ENCODE measurements at places on chromosomes 13 and 19.

- no peak for DNase-seq
Observed at GRCh38 chr19:51181377-51181912, 39.3 kb downstream of the SIGLEC7 start.

- no peak for DNase-seq
Observed at GRCh38 chr13:51585696-51586095, 1.4 kb downstream of the WDFY2 start.

GRCh38 chr19:47362321-47362720 is 13.2 kb downstream of the DHX34 start:
- no peak for DNase-seq

DNA sequence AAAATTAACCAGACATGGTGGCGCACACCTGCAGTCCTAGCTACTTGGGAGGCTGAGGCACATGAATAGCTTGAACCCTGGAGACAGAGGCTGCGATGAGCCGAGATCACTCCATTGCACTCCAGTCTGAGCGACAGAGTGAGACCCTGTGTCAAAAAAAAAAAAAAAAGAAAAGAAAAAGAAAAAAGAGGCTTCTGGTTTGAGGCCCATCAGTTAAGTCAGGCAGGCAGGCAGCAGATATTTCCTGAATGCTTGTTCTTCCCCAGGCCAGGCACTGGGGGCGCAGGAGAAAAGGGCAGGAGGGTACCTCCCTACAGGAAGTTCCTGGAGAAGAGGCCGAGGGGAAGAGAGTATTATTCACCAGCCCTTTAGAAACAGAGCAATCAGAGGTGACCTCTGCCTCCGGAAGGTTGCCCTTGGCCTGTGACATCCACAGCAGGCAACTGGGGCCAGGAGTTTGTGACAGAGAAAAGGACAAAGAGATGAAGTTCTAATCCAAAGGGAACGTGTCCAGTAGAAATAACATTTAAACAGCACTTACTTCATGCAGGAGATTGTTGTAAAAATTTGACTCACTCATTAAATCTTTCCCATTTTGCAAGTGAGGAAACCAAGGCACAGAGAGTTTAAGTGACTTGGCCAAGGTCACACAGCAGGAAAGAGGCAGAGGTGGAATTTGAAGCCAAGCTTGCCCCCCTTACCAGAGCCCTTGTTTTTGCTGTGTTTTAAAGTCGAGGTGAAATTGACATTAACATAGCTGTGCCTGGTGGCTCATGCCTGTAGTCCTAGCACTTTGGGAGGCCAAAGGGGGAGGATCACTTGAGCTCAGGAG is 4.3 kb upstream of the RLN3 start:
- no peak for DNase-seq

DNA sequence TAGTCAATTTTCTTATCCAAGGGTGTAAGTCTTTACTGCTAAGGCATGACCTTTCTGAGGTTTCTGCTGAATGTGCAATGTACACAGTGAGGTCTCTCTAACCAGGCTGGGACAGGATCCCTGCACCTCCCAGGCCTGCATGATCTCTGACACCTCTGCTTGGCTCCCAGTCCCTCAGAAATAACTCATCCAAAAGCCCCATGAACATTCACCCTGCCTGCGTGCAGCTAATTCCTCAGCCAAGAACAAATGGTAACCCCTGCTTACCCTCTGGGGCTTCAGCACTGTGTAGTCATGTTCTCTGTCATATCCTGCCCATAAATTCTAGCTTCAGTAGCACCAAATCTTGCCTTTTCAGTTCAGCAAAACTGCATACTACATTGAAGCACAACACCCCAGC is 1146.3 kb upstream of the MIR17HG start:
- DNase-seq = no peak

- DNase-seq = no peak
Observed at GRCh38 chr13:112710855-112711527, 21.2 kb downstream of the ATP11A start.

- no peak for DNase-seq
Observed at GRCh38 chr13:93361703-93362102, 135.1 kb downstream of the GPC6 start.

- peak; percentile 14 for DNase-seq
Observed at GRCh38 chr19:56350416-56351045, 35.9 kb upstream of the ZSCAN5A start.

GRCh38 chr13:23443110-23443509 is 9.6 kb upstream of the SACS start:
- no peak for DNase-seq

DNA sequence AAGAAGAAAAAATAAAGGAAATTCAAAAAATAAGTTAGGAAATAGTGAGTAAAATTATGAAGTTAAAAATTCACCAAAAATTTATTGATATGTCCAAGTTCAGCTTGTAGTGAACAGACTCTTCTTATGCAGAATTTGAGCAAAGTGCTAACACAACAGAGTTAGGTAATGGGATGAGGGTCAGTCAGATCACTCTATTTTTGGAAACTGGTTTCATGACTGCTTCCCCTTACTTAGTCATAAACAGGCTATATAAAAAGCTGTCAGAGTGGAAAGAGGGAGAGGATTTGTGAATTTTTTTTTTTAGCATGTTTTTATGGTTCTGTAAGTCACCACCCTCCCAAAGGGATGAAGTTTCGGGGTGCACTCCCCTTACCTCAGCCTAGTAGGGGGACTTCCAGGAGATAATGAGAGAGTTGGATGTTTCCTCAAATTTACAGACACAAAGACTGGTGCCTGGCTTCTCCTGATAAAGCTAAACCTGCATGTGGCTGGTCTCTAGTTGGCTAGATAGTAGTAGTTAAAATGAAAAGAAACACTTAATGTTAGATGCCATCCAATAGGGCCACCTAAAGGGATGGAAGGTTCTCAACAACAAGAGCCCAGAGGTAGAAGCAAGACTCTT is 4.5 kb downstream of the CPB2 start:
- DNase-seq = no peak

DNA sequence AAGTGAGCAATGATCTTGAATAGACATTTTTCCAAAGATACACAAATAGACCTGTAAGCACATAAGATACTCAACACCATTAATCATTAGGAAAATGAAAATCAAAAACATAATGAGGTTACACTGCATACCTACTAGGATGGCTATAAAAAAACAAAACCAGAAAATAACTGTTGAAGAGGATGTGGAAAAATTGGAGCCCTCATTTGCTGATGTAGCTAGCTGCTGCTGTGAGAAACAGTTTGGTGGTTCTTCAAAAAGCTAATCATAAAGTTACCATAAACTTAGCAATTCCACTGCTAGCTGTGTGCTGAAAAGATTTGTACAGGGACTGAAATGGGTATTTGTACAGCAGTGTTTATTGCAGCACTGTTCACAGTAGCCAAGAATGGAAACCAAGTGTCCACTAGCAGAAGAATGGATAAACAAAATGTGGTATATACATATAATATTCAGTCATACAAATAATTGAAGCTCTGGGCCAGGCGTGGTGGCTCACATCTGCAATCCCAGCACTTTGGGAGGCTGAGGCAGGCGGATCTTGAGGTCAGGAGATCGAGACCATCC is 46.2 kb downstream of the PDS5B start:
- DNase-seq = no peak

GRCh38 chr19:58558066-58558622 is at the start of gene UBE2M:
Gene UBE2M (minus strand): TSS chr19:58558611. CDS start chr19:58558381, 230 bp downstream.
- peak; percentile 38 for DNase-seq

GRCh38 chr13:23598369-23598768 is 28.2 kb downstream of the TNFRSF19 start:
- DNase-seq = no peak

GRCh38 chr19:48635263-48635965 is 1.8 kb downstream of the DBP start:
- peak; percentile 63 for DNase-seq

DNA sequence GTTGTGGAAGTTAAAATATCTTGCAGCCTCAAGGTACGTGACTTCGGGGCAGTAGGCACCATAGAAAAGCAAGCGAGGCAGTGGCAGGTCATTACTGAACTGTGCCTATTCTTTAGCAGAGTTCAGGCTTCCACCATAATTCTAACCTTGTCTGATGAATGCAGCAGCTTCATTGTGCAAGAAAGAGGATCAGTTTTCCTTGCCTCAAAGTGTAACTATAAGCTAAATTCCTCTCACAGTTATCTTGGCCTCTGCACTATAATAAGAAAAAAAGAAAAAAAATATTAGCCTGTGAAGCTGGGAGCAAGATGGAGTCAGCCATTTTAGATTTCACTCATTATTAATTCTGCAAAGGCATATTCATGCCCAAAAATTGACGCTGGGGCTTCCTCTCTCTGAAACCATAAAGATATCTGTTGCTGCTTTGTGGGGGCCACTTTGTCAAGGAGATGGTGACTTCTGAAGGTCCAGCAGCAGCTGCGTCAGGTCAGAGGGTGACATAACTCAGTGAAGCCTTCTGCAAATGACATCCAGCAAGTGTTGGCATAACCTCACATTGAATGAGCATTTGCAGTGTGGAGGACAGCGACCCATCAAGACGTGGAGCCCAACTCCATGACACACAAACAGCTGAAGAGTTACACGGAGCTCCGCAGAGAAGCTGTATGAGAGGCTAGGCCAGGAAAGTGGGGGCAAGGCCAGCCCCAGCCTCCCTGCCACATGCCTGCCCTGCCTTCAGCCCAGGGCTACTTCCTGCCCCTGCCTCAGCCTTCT is 23.1 kb upstream of the SACS start:
- DNase-seq = no peak

GRCh38 chr19:1205114-1206099 is at the start of gene STK11:
Gene STK11 (plus strand): TSS chr19:1205778. CDS start chr19:1206914, 1,136 bp downstream.
- peak; percentile 99 for DNase-seq

GRCh38 chr13:47147812-47148119 is 250.9 kb upstream of the HTR2A start:
- DNase-seq = no peak

DNA sequence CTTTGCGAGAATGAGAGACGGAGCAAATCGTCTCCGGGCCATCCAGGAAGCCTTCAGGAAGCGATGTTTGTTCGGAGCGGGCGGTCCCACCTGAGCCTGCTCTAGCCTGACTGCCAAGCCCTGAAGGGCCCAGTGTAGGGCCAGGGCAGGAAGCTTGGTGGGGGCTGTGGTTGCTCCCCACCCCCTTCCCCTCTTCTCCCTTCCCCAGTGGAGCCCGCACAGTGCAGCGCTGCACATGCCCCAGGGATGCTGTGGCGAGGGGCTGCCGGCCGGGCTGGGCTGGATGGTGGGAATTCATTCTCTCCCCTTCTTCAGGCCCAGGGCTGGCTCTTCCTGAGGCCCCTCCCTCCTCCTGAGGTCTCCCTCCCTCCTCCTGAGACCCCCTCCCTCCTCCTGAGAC is 7.1 kb upstream of the GRTP1 start:
- no peak for DNase-seq

- no peak for DNase-seq
Observed at GRCh38 chr19:17227798-17228367, 1.9 kb downstream of the OCEL1 start.

GRCh38 chr19:1295169-1296012 is 9.7 kb downstream of the EFNA2 start:
- DNase-seq = no peak

DNA sequence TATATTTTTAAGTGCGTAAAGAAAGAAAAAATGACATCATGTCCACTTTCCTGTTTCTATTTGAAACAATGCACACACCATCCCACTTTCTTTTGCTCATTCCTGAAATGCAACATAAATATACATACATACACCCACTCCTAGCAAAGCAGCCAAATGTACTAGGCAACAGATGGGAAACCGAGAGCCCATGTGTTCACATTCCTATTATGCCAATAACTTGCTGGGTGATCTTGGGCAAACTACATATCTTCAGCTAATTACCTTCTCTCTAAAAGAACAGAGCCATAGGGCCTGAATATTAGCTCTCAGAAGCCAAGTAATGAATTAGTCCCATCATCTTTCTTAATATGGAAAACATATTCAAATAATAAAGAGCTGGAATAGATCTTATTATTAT is 610.6 kb upstream of the ATXN8OS start:
- DNase-seq = no peak

DNA sequence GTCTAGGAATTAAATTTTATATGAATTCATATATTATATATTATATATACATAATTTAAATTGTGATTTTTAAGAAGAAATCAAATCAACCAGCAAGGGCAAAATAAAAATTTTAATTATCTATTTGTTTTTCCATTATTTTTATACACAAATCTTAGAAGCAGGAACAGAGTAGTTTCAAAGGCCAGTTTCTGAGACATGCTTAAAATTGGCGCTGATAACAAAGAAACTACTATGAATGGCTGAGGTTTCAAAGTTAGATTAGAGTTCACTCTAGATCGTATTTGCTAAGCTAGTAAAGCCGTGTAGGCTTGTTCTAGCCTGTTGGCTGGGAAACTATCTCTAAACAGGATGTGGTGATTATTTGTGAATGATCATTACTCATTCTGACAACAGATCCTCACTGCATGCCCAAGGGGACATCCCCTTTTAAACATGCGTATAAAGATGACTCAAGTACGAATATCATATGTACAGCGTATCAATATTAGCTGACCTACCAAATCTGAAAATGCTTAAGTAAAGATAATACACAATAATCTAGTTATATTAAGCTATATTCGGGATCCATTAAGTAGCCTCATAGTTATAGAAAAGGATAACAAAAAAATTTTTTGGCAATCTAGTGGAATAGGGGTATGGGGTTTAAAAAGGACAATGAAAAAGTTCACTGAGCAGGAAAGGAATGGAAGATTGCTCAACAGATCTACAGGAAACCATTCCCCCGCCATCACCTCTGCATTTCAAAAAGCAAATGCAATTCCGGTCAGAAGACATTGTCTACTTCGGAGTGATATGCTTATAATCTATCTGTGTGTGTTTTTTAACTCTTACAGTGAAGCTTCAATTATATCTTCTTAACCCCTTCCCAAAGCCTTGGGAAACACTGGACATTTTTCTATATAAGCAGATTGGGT is 150.1 kb downstream of the SHISA2 start:
- no peak for DNase-seq

DNA sequence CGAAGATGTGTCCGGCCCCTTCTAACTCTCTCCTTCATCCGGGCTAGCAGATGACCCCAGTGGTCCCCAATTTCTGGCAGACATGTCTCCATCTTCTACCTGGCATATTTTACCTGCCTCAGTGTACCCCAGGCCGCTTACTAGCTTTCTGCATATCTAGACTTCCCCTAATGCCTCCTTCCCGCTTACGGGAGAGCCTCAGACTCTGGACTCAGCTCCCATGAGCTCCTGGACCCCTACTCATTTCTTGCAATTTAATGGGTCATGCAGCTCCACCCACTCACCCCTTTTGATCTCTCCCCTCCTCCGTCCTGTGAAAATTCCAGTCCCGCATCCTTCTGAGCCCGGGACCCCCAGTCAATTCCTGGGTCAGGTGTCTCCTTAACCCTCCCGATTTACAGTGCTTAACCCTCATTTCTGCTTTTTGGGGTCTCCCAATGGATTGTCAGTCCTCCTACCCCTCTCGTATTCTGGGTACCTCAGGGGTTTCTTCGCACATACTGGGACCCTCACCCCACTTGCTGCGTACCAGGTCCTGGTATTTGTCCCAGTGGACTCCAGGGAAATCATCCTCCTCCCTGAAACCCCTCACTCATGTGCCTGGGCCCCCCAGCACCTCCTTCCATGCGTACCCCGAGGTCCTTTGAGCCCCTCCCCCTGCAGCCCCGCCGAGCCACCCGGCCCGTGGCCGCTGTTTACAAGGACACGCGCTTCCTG is 500 bp upstream of the JUNB start:
- DNase-seq = no peak
